IPS DF 19.7 (cell line): ENCODE measurements at places on chromosomes 5 and 9.

- no peak for DNase-seq
Observed at GRCh38 chr5:5330728-5331452, 91.6 kb upstream of the ICE1 start.

GRCh38 chr9:127915801-127916719 is 781 bp downstream of the ST6GALNAC4 start:
- DNase-seq = no peak

DNA sequence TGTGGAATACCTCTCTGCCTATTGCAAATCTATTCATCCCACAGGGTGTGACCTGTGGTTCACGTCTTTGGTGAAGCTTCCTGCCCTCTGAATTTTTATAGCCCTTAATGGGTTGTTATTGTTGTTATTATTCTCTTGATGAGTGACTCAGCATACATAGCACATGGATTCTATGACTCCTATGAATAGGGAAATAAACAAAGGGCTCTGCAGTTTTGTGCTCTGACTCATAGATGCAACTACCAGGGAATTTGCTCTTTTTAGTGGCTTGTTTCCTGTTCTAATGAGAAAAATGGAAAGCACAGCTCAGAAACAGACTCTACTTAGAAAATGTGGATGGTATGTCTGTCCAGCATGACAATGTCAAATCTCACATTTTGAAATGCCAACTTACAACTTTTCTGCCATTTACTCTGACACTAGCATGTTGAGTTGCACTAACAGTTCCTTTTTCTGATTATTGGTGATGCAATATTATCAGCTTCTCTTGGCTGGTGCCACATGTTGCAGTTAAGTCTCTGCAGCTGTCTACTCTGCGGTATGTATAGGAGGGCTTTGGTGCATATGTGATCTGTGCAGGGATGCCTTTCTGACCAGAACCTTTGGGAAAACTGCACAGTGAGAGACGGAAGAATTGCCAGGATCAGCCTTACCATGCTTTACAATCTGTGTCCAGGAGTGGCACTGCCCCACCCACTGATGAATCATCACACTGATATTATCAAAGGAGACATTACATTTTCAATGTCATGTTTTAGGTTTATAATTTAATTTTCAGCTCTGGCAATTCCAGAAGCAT is 996.4 kb upstream of the WWC1 start:
- DNase-seq = peak; percentile 74

DNA sequence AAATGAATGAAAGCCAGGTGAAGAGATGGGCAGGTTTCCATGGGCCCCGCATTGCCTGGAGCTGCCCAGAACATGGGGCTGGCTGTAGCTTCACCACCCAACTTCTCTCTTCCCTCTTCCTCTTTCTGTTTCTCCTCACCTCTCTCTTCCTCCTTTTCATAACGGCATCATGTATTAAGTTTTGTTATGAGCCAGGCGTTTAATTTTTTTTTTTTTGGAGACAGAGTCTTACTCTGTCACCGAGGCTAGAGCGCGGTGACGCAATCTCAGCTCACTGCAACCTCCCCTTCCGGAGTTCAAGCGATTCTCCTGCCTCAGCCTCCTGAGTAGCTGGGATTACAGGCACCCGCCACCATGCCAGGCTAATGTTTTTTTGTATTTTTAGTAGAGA is 13.0 kb upstream of the SPINK4 start:
- no peak for DNase-seq

DNA sequence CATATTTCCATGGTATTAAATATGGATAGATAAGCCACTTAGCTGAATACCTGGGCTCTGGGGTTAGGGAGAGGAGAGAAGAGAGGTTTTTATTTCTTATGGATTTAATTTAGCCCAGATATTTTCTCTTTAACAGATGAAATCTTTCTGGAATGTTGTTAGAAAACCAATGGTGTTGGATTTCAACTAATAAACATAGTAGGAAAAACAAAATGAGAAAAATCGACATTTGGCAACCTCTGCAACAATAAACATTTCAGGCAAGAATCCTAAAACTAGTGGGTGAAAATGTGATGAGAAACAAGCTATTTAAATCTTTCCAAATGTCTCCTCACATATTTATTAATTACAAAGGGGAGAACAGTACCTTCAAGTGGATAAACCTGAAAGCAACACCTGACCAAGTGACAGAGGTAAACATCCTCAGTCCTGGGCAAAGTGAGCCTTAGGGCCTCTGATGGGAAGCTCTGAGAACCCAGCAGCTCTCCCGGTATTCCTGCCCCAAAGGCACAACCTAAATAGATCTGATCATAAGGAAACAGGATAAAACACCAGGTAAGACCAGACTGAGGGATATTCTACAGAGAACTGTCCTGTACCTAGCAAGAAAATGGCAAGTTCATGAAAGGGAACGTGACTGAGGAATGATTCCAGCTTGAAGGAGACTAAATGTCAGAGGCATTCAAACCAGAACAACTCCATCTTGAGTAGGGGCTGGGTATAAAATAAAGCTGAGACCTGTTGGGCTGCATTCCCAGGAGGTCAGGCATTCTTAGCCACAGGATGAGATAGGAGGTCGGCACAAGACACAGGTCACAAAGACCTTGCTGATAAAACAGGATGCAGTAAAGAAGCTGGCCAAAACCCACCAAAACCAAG is 163.7 kb downstream of the ESM1 start:
- DNase-seq = peak; percentile 25

GRCh38 chr9:86099701-86100364 is 475 bp upstream of the GOLM1 start:
- no peak for DNase-seq

DNA sequence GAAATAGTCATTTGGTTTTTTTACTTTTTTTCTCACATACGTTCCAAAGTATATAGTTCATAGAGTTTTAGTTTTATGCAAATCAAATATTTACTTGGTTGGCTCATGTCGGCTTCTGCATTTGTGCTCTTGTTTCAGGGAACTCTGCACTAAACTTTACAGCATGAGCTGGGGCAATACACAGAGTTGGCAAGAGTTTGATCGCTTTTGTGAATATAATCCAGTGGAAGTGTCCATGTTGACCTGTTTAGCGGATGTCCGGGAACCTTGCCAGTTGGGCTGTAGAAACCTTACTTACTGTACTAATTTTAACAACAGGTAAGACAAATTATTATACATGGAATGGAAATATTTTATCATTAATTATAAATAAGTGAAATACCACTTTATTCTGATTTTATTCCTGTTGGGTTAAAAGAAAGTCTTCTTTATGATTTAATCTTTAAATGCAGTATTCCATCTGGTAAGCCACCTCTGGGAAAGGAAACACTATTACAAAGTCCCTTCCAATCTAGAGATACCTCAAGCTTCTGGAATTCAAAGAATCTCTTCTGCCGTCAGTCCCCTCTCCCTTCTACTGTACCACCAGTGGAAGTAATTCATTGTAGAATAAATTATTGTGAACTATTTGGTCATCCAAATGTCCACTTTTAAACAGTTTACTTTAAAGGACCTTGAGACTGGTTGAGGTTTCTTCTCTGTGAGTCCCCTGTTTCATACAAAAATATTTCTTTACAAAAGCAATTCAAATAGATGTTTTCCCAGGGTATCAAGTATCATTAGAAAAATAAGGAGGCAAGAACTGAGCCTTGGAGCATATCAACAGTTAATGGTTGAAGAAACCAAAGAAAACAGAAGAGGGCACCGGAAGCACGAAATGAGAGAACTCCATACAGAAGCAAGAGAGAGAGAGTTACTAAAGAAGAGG is 45.2 kb upstream of the GLIPR2 start:
- DNase-seq = peak; percentile 33
